ENCODE measurements at places on chromosomes 2 and 18. TPM values are rescaled to one million over a fixed set of nuclear protein-coding genes. Genes with fewer than 3 reads are reported as not detected.

Gene ETAA1
- total RNA-seq = 20.5 TPM

Gene REEP1
- total RNA-seq = 6.8 TPM

Gene SERPINB4
- not detected for total RNA-seq

Gene RASGRP3
- total RNA-seq = 92.1 TPM

Gene CRYBA2
- total RNA-seq = not detected

Gene RAB17
- 6.8 TPM for total RNA-seq

Gene SERPINB12
- total RNA-seq = not detected

Gene ERLEC1
- 36.8 TPM for total RNA-seq

Gene PRKCE
- 70.9 TPM for total RNA-seq

Gene COLEC12
- 61.7 TPM for total RNA-seq

Gene HOXD9
- total RNA-seq = 10.7 TPM
